H9 (cell line): ENCODE measurements at places on chromosomes 16 and 17. TPM values are rescaled to one million over a fixed set of nuclear protein-coding genes. Genes with fewer than 3 reads are reported as not detected.
A peak's percentile ranks its signal among the peaks of the same experiment; 100 is the strongest.

Gene KCNJ2
- total RNA-seq, result 0.15 and 0.29 TPM in 2 replicates

- DNase-seq, result no peak
Measured at GRCh38 chr17:76196675-76197074, 43.6 kb downstream of the RNF157 start.

- no peak for DNase-seq
Measured at GRCh38 chr17:17179371-17179827, 26.7 kb downstream of the PLD6 start.

Gene PHOSPHO1
- total RNA-seq, result 0.31 and 0.63 TPM in 2 replicates

DNA sequence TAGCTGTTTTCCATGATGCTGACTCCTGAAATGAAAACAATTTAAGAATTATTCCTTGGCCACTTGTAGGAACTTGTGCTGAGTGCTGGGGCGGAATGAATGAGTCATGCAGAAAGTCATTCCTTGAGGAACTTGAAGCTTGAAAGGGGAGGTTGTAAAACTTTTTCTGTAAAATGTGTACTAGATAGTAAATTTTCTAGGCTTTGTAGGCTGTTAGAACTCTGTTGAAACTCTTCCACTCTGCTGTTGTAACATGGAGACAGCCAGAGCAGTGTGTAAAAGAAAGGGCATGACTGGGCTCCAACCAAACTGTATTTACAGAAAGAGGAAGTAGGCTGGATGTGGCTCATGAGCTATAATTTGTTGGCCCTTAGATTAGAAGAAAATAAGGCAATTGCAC, 46.1 kb downstream of the ABCA8 start:
- DNase-seq, result no peak

GRCh38 chr16:27374221-27374803, 27.7 kb upstream of the IL21R start:
- no peak for DNase-seq

GRCh38 chr17:9292561-9292941, 271.2 kb downstream of the NTN1 start:
- DNase-seq, result no peak

- no peak for DNase-seq
Measured at GRCh38 chr17:77450742-77451244, 310.0 kb downstream of the SEC14L1 start.

Gene ABCC6
- 1.1 TPM in 2 replicates for total RNA-seq

Gene FOXL1
- 0.09 and 0.18 TPM in 2 replicates for total RNA-seq

DNA sequence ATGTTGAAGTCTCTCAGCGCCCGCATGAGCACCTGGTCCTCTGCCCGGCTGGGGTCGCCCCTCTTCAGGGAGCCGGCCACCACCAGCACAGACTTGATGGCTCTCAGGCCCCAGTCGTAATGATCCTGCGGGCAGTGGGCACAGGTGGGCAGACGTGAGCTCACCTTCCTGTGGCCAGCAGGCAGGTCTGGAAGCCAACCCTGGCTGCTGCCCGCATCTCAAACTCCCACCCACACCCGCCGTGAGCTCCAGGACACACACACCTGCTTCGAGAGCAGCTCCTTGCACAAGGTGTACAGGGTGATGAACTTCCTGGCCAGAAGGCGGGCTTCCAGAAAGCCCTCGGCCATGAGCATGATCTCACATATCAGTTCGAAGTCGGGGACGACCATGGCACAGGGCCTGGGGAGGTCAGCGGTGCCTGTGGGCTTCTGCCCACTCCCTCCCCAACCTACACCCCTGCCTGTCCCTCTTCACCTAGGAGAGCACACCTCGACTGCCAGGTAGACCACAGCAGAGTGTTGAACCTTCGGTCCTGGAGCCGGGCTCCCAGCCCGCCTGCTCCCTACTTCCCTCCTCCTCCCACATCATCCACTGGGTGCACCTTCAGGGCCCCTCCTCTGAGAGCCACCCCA, 82.4 kb downstream of the DNAH17 start:
- DNase-seq, result no peak

Gene ABCC11
- 0.24 and 0.33 TPM in 2 replicates for total RNA-seq

Gene TAC4
- not detected in 2 replicates for total RNA-seq

- DNase-seq, result peak; percentile 36
Measured at GRCh38 chr16:25988084-25988483, 296.3 kb downstream of the HS3ST4 start.

DNA sequence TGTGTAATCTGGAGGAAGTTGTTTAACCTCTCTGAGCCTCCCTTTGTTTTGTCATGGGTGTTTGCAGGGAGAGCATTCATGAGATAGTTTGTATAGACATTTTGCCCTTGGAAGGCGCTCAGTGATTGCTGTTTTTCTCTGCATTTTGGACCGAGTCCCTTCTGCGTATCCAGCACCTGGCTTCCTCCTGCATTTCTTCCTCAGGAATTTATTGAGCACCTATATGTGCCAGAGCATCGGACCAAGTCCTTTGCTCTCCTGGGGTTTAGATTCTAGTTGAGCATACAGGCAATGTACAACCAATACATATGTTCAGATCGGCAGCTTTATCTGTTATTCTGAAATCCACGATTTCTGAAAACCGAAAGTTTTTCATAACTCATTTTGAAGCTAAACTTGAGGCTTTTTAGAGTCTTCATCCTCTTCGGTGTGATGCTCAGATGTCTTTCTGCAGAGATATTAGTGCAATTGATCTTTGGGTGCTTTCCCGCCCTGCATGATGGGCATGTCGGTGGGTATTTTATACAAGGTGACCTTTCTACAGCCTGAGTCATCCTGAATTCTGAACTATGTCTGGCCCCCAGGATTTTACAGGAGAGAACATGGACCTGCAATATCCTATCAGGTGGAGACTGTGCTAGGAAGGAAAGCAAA, 4.1 kb downstream of the IL4R start:
- DNase-seq, result no peak

DNA sequence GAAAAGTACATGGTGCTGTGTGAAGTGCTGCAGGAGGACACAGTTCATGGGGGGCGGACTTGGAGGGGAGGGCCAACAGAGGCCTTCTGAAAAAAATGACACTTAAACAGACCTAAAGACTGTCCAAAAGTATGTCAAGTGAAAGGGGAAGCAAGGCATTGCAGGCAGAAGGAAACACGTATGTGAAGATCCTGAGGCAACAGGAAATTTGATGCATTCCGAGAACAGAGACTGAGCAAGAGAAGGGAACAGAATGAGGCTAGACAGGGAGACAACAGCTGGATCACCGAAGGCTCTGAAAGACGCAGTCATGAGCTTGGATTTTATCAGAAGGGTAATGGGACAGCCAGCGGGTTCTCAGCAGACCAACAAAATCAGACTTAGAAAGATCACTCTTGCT, 1.1 kb downstream of the IFT20 start:
- DNase-seq, result no peak

DNA sequence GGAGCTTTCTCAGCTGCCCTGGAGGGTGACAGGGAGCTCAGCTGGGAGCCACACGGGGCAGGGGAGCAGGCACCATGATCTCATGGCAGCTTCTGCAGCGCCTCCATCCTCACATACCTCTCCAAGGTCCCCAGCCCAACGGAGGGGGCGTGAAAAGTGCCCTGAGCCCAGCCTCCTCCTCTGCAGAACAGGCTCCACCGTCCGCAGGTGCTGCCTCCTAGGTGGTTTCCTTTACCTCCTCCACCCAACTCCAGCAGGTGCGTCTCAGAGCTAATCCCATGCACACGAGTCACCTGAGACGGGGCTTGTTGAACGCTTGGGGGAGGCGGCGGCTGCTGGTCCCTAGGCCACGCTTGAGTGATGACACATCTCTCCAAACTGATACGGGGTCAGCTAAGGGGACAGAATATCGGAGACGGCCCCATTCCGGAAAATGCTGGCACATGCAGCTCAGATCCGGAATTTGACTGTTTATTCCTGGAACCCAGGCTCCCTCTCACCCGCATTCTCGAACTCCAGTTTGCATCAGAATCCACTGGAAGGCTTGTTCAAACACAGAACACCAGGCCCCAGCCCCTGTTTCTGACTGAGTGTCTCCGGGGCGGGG, 387 bp upstream of the SLC38A8 start:
- peak; percentile 61 for DNase-seq

DNA sequence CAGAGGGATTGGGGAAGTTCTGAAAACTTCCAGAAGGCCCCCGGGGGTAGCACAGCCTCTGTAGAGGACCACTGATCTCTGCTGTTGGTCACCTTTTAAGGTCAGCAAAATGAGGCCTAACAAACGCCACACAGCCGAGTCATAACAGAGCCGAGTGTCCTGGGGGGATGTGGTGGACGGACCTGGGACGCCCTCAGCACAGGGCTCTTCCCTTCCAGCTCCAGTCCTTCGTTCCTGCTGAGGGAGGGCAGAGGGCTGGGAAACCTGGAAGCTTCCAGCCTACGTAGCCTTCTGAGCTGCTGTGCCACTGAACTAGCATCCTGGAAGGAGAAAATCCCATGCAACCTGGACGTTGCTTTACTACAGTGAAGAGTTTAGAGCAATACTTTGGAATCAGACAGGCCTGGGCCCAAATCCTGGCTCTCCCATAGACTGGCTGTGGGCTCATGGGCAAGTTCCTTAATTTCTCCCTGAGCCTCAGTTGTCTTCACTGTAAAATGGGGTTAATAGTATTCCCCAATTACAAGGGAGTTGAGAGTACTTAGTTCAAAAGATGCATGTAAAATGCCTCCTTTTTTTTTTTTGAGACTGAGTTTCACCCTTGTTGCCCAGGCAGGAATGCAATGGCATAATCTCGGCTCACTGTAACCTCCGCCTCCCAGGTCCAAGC, 34.4 kb upstream of the ZCCHC14 start:
- DNase-seq, result no peak

GRCh38 chr16:51898872-51899271, 648.1 kb downstream of the TOX3 start:
- DNase-seq, result no peak

DNA sequence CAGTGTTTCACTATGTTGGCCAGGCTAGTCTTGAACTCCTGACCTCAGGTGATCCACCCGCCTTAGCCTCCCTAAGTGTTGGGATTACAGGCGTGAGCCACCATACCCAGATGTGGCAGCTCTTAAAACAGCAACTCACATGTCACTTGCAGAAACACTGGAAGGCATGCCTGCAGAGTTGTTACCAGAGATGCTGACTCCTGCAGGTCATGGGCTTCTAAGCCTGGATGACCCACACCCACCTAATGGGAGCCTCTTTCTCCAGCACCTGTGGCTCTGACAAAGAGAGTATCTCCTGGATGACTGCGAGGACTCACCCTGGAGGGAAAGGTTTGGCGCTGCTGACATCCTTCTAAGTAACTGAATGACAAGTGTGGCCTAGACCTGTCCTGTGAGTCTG, 11.2 kb upstream of the RFWD3 start:
- DNase-seq, result peak; percentile 70

DNA sequence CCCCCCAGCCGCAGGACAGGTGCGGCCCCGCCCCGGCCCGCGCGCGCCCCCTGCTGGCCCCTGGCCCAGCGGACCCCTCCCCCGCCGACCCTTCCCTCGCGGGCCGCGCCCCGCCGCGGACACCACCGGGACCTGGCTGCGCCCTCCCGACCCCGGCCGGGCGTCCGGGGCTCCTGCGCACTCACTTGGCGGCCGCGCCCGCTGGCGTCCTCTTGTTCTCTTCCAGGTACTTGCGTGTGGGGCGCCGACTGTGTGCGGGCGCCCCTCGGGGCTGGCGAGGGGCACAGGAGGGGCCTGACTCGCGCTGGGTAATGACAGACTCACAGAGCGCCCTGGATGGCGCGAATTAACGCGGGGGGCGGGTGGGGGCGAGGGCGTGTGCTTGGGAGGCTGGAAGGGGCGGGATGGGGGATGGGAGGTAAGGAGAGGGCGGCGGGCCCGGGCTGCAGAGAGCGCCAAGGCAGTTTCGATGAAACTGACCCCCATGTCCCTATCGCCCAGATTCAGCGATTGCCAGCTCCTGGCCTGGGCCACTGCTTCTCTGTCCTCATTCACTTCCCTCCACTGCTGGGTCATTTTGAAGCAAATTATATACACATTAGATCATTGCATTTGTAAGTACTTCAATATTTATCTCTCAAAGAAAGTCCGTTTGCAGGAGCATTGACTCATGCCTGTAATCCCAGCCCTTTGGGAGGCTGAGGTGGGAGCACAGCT, 445 bp upstream of the DBNDD1 start:
- DNase-seq, result peak; percentile 70

- no peak for DNase-seq
Measured at GRCh38 chr16:946048-946395, 24.8 kb downstream of the LMF1 start.

GRCh38 chr16:86520317-86521210, 10.2 kb downstream of the FOXF1 start:
- no peak for DNase-seq

DNA sequence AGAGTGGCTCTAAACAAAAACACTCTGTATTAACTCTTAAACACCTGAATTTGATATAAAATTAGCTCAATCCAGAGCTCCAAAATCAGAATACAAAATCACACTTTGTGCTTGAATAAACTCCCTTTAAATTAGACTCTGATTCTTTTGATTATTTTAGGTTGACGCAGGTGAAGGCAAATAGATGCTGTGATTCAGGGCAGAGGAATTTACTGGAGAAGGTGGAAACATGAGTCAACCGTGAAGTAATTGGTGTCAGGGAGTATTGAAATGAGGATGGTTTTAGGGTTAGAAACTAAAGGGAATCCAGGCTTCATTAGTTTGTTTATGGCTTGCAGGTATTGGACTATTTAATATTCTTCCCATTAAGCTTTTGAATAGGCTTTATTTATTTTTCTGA, 37.1 kb upstream of the TEKT1 start:
- DNase-seq, result no peak

DNA sequence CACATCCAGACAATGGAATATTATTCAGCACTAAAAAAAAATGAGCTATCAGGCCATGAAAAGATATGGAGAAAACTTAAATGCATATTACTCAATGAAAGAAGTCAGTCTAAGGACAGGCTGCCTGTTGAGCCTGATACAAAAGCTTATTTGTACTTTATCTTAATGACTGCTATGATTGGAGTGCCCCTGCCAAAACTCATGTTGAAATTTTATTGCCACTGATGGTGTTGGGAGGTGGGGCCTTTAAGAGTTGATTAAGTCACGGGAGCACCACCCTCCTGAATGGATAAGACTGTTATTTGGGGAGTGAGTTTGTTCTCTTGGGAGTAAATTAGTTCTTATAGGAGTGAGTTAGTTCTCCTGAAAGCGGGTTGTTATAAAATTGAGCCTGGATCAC, 9.9 kb downstream of the C17orf67 start:
- DNase-seq, result no peak

Gene SBK1
- total RNA-seq, result 65.5 and 69.7 TPM in 2 replicates
